ENCODE measurements at places on chromosomes 13 and 19.

GRCh38 chr13:98279473-98280175, 102.6 kb upstream of the RNF113B start:
- no peak for DNase-seq

GRCh38 chr13:48737689-48738088, 84.0 kb downstream of the CYSLTR2 start:
- no peak for DNase-seq

- DNase-seq: no peak
Observed at GRCh38 chr13:91181892-91182291, 165.6 kb upstream of the MIR17HG start.

GRCh38 chr13:107497661-107498060, 717.7 kb downstream of the LIG4 start:
- DNase-seq: no peak

DNA sequence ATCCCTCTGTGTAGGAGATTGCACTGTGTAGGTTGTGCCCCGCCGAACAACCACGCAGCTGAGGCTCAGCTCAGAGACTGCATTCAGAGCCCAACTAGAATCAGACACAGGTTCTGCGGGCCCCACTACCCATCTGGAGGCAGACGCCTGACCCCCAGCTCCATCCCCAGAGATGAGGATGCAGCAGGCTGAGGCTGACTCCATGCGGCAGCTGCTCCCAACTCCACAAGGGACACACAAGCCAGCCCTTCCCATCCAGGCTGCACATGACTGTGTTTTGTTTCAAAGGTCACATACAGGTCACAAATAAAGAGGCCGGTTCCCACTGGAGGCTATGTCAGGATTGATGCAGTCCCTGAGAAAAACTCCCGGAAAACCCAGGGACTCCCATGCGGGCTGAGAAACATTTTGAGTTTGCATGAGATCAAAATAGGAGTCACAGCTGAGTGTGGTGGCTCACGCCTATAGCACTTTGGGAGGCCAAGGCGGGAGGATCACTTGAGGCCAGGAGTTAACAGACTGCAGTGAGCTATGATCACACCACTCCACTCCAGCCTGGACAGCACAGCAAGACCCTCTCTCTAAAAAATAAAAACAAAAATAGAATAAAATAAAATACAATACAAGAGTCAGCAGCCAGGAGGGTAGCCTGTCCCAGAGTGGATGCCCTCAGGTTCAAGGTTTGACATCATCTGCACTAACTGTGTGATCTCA, 14.0 kb downstream of the ELL start:
- DNase-seq: no peak

Data from fibroblast of pulmonary artery (primary cell).